ENCODE measurements at places on chromosomes 2 and 18.

DNA sequence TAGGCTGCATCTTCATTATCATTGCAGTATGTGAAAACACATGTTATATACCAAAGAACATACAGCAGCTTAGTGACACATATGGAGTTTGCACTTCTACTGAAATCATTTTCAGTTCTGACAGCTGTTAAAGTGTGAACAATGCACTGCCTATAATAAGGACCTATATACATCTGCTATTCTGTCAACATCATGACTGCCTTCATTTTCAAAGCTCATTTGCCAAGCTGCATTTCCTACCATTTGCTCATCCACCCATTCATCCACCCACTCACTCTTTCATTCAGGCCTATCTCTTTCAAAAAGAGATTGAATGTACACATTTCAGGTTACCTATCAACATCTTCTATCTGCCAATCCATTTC lies 81.7 kb upstream of the STK17B start:
- DNase-seq: no peak

DNA sequence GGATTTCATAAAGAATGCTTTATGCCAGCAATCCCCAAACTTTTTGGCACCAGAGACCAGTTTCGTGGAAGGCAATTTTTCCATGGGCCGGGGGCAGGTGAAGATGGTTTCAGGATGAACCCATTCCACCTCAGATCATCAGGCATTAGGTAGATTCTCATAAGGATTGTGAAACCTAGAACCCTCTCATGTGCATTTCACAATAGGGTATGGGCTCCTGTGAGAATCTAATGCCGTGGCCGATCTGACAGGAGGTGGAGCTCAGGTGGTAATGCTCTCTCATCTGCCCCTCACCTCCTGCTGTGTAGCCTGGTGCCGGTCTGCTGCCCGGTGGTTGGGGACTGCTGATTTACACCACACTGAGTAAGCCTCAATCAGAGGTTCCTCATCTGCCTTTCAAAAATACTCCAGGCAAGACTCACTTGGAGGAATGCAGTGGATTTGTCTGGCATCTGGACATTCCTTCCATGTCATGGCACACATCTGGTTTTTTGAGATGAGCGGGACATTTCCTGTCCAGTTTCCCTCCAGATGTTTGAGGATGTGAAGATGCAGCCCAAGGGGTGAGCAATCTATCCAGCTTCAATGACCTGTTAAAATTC lies 185.8 kb downstream of the VAPA start:
- no peak for DNase-seq

GRCh38 chr18:3281456-3282400 lies 19.8 kb downstream of the MYL12B start:
- peak; percentile 67 for DNase-seq

DNA sequence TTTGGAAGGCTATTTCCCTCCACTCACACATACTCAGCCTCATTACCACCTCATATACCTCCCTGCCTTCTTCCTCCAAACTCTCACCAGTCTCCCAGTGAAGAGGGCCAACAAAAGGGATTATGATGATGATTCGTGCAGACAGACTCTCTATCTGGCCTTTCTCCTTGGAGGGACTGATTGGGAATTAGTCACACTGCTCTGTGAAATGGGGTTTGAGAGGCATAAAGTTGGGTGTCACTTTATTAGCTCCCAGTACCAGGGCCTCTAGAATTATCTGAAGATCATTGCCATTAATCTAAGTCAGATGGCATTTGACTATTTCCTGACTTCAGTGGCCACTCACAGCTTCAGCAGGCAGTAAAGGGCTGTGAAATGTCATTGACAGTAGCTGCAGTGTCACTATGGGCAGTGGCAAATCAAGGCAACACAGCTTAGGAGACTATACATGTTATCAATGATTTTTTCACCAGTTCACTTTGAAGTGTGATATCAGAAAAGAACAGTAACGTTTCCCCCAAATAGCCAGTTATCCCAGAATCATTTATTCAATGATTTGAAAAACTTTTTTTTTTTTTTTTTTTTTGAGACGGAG lies 17.4 kb downstream of the CNRIP1 start:
- no peak for DNase-seq

DNA sequence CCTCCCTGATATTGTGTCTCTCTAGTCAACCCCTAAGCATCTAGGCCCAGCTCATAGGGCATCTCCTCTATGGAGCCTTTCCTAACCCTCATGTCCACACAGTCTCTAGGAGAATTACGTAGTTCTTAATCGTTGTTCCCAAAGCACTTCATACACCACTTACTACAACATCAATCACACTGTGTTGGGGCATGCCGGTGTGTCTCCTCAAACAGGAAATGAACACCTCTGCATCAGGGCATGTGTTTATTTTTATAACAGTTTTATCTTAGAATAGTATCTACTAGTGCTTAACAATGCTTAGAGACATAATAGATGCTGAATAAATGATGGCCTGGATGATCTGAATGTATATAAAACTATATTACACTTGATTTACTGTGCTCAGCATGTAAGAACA lies 19.7 kb downstream of the CYP1B1 start:
- no peak for DNase-seq

DNA sequence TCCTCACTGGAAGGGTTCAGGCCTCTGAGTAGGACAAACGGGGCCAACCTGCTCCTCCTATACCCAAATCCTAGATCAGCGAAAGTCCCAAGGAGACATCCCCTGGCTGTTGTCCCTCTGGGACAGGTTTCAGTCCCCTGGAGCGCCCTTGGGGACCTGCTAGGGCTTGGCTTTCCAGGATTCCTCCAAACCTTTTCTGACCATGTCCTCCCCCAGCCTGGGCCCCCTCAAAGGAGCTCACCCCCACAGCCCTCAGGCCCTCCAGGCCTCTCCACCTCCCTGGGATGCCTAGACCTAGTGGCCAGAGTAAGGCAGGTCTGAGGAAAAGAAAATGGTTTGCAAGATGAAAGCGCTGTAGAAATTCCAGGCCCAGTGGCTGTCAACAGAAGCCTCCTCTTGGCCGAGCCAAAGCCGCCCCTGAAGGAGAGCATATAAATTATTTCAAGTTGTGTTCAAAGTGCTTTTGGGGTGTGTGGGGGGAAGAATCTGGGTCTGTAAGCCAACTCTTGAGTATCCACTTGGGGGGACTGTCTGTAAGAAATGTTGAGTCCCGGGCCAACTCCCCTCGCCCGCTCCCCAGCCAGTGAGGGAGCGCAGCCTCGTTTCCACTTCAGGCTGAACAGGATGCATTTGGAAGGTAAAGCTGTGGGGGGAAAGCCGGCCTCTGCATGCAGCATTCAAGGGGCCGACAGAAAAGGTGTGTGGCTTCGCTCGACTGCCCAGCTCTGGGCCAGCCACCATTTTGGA lies 158.6 kb downstream of the DYSF start:
- DNase-seq: no peak

DNA sequence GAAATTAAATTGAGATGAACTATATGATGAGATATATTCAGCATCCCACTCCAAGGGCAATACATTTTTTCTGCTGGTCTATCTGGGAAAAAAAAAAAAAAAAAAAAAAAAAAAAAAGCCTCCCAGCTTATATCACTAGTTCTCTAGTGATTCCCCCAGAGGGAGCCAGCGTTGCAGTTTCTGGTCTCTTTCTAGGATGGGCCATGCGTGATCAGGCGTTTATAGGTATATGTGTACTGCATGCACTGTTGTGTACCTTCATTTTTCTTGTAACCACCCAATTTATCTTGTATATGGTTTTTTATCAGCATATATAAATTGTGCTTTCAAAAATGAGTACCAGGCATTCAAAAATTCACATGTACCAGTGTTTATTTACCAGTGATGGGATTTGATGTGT lies 35.1 kb downstream of the DCDC2C start:
- peak; percentile 35 for DNase-seq

DNA sequence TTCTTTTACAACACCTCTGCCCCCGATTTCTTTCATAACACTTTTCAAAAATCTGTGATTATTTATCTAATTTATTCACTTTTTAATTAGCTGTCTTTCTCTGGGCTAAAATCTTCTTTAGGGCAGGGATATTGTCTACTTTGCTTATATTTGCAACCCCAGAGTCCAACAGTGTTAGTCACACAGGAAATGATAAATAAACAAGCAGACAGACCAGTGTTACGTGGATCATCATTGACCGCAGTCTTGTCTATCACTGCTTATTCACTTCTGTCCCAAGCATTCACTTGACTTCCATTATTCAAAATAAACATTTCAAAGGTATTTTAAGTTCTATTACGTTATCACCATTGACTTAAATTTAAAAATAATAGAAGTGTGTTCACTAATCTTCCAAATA lies 237.6 kb upstream of the UBE2E3 start:
- DNase-seq: no peak

DNA sequence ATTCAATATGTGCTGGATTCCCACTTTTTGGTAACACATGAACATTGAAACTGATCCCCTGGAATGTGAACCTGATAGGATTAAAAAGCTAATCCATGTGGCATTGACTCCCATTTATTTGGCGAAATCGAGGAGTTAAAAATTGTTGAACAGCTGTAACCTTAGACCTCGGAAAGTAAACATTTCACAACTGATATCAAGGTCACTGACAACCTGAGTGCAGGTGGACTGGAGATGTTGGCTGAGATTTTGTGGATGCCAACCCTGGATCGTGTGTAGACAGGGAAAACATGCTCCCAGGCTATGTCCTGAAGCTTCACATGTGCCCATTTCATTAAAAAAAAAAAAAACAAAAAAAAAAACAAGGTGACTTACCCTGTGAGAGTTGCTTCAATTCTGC lies 204.8 kb downstream of the SETBP1 start:
- DNase-seq: no peak

GRCh38 chr18:75269124-75269680 lies 58.6 kb downstream of the TSHZ1 start:
- DNase-seq: no peak

DNA sequence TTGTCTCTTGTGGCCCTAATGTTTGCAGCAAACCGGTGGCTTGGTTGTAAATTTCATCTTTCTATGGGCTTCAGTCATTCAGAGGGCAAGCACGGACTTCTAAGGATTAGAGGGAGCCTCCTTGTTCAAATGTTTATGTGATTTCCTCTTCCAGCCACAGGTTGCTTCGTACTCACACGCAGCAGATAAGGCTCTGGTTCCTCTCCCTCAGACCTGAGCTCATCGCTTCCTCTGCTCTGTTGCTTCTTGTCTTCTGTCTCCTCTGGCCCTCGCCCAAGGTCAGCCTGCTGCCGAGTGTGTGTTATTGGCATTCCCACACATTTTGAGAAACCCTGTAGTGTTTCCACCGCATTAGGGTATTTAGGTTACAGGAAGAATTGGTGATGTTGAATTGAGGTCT lies 44.0 kb downstream of the MYL12B start:
- DNase-seq: no peak

- DNase-seq: no peak
Observed at GRCh38 chr18:2522112-2522511, 49.2 kb downstream of the METTL4 start.

DNA sequence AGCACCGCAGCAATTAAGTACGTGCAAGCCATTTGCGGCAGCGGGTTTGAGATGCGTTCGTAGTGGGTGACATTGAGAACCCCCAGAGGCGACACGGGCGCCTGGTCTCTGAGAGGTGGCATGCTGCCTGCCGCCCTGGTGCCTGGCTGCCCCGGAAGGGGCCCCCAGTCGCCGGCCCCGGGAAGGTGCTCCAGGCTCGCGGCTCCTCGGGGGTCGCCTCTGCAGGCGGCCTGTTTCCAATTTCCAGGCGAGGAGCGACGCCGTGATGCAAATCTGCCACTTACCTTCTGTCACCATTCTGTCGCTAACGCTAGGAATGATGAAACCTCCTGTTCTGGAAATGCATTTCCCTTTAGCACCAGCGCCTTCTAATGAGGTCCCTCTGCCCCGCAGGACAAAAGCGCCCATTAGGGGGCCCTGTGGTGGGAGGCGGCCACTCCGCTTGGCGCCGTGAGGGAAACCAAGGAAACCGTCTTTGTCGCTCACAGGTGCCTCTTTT lies 13.0 kb downstream of the KIF5C start:
- no peak for DNase-seq

DNA sequence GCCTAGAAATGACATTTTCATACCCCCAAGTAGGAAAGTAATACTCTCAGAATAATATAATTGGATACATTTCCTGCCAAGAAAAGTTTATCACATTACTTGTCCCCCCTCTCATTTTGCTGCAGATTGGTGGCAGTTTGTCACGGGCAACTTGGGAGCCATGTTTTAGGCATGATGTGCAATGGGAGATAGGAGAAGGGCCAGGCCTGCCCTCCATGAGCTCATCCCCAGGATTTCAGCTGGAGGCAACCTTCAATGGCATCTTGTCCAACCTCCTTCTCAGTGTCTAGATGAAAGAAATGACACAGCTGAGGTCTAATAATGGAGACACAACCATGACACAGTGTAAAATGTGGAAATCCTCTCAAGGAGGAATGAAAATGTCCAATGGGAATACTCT lies 11.4 kb upstream of the RAB31 start:
- no peak for DNase-seq

DNA sequence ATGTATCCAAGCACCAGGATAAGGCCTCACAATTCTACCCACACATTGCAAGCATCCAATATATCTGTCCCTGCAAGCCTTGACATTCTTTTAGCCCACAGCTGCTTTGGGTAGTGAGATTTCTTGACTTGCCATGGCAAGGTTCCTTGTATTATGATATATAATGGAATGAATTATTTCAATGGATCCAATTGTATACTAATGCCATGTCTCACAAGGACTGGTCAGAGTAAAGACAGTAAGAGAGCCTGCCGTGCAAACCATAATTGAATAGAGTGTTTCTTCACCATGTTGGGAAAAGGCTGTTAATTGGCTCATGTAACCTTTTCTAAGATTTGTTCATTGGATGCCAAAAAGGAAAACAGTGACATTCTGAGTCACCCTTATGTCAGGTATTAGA lies 64.3 kb upstream of the RBBP8 start:
- no peak for DNase-seq

- no peak for DNase-seq
Observed at GRCh38 chr2:213022987-213023386, 128.4 kb downstream of the IKZF2 start.

- DNase-seq: no peak
Observed at GRCh38 chr2:191018643-191019119, 4.7 kb upstream of the STAT1 start.

DNA sequence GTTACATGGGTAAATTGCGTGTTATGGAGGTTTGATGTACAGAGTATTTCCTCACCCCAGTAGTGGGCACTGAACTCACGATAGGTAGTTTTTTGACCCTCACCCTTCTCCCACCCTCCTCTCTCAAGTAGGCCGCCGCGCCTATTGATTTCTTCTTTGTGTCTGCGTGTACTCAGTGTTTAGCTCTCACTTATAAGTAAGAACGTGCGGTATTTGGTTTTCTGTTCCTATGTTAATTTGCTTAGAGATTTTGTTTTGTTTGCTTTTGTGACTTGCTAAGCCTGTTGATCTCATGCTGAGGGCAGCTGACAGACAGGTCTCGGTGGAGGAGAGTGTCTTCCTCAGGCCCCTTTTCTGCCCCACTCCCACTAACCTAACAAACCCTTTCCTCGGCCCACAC lies 36.2 kb downstream of the ACOXL start:
- peak; percentile 65 for DNase-seq

GRCh38 chr2:62383846-62384245 lies 122.1 kb downstream of the TMEM17 start:
- no peak for DNase-seq

DNA sequence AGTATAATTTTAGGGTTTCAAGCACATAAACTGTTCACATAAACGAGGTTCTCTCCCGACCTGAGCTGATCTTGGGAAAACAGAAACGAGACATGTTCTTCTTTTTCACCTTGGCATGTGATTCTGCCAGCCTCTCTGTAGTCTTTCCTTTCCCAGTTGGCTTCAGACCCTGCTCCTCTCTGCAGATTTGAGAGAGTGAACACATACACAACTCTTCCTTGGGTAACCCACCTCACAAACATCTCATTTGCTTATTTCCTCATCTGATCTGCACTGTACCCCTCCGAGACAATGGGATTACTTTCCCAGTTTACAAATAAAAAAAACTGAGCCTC lies 46.1 kb downstream of the REEP1 start:
- DNase-seq: no peak
